ENCODE measurements at places on chromosomes 5 and 9.

GRCh38 chr9:121718084-121718483 is 66.7 kb downstream of the DAB2IP start:
- no peak for DNase-seq

DNA sequence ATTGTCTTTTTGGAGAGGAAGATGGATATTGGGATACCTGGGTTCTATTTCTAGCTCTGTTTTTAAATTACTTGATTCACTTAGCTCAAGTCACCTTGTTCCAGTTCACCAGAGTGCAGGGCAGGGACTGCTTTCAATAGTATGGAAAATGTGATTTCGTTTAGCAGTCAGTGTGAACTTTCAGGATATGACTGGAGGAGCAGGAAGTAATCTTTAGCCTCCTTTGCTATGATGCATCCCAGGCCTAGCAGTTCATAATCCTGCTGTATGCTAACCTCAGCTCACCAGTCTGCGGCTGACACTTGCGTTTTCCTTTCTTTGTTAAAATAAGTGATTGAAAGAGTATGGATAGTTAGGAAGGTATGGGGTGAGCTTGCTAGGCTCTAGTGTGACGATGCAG is 169.7 kb downstream of the ARHGAP26 start:
- no peak for DNase-seq

DNA sequence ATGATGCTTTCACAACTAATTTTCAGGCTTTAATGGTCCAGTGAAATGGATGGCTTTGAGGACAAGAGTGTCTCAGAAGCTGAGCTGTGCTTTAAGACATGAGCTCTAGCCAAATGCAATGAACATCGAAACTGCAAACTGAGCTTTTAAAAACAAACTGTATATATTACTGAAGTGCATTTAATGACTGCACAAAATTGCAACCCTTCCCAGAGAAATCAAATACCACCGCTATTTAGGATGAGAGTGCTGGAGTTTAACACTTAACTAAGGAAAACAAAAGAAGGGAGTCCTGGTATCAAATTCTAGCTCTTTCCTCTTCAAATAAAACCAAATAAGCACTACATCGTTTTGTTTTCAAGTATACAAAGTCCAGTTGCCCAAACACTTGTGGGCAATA is 163.9 kb downstream of the SLF1 start:
- no peak for DNase-seq

DNA sequence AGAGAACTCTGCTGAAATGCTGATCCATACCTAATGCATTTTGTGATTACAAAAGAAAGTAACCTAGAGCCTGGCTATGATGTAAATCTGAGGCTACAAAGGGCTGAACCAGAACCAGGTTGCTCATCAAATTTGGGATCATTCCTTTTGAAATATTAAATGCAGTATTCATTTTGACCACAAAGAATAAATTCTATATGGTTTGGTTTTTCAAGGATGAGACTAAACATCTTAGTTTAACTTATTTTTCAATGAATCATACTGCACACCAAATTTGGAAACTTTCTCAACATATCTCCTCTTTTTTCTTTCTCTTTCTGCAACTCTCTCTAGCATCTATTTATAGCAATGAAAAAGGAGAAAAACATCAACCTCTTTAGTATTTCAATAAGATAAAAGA is 46.5 kb downstream of the CEMIP2 start:
- no peak for DNase-seq

DNA sequence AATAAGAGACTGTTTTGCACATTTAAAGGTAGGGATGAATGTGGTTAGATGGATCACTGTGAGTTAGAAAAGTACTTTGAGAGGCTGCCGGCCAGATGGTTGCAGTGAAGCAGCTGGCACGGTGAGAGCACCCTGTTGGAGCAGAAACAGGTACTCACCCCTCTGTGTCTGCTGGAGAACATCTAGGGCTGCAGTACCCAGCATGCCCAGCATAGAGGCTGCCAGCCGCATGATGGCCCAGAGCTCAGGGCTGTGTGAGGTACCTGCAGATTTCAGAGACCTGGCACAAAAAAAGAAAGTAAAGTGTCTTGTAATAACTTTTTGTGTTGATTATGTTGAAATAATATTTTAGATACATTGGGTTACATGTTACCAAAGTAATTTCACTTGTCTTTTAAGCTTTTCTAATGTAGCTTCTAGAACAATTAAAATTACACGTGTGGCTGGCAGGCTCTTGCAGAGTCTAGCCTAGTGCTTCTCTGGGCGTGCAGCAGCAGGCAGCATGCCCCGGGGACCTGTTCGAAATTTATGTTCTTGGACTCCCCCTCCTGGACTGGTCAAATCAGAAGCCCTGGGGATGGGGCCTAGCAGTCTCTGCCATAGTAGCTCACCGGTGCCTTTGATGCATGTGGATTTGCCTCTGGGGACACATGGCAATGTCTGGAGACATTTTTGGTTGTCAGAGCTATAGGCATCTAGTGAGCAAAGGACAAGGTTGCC is 11.1 kb downstream of the WDR5 start:
- DNase-seq: no peak

DNA sequence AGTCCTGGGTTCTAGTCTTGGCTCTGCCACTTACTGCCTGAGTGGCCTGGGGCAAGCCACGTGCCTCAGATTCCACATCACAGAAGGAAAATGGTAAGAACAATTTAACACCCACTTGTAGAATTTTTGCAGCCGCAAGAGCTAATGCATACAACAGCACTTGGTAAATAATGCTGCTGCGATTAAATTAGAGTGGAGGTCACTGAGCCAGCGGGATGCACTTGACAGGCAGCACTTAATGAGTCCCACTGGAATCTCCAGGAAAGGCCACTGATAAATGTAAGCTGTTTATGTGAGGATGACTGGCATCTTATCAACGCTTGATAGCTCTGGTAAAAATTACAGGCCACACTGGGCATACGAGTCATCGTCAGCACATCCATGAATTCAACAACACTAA is 59.4 kb upstream of the UBTD2 start:
- DNase-seq: no peak

DNA sequence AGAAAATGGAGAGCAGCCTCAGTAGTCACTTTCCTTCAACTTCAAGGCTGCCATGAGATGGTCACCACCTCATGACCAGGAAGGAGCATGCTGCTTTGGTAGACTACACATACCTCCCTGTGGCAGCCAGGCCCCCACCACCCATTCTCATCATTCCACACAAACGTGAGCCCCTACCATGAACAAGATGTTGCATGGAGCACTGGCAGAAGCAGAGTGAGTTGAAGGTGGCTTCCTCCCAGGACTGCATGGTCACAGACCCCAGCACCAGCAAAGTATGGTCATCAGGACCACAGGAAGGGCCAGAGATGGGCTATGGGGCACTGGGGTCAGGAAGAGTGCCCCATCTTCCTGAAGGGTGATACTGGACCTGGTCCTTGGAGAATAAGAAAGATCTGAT is 65.5 kb upstream of the FOXE1 start:
- no peak for DNase-seq

DNA sequence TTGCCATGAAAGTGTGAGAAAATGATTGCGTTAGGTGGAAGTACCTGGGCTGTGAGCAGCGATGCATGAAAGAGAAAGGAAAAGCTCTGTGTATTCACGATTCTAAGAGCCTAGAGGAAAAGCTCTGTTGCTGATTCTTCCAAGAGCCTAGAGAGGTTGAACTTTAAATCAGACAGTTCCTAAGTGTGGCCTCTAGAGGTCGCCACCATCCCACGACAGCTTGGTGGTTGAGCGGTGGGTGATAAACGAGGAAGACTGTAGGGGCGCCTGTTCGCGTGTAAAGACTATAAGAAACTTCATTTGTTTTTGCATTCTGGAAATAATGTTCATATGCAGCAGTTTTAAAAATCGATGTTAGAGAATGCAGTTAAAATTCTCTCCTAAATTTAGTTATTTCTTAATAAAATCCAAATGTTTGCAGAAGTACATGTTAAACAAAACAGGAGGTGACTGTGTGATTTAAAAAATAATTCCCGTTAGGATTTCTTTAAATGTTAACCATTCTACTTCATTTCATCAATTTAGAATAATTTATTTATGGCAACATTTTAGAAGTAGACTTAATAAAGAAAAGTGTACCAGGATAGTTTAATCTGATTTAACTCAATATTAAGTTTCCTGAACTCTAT is 107.7 kb downstream of the TENT4A start:
- peak; percentile 28 for DNase-seq

Data from stimulated activated CD4-positive, alpha-beta T cell treated with anti-CD3 and anti-CD28 coated beads, Interleukin-1b, Interleukin-23, amount 100 ng/mL, for 1 hour (primary cell).